ENCODE measurements at places on chromosomes 3 and 15.

GRCh38 chr3:44674211-44674610, 25.7 kb downstream of the ZNF35 start:
- no peak overlapping the region for H3K27ac ChIP-seq
- no peaks in the 10 kb centered on the region for H3K36me3 ChIP-seq
- H3K4me3 ChIP-seq = no peak overlapping the region
- no peak for DNase-seq

GRCh38 chr3:172107403-172107802, 68.0 kb downstream of the FNDC3B start:
- H3K4me1 ChIP-seq = peaks cover 52% of the 10 kb centered on the region
- peak overlapping the region; percentile 76 for H3K27ac ChIP-seq
- H3K36me3 ChIP-seq = peaks cover 3% of the 10 kb centered on the region

- no peak overlapping the region for H3K27ac ChIP-seq
- no peak overlapping the region for H3K4me3 ChIP-seq
- H3K27me3 ChIP-seq = no peaks in the 10 kb centered on the region
- H3K4me1 ChIP-seq = no peaks in the 10 kb centered on the region
- DNase-seq = no peak
These were observed 131.6 kb downstream of the C3orf70 start for GRCh38 chr3:185021256-185021655.

DNA sequence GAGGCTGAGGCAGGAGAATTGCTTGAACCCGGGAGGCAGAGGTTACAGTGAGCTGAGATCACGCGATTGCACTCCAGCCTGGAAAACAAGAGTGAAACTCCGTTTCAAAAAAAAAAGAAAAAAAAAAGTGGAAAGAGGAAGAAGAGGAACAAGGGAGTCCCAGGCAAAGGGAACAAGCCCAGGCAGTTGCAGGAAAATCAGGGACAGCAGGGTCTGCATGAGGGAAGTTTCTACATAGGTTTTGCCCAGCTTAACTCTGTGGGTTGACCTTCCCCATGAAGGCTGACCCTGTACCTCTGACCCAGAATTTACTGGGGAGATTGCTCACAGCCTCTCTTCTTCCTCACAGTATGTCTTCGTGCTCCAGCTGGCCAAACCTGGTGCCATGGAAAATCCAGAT, 12.3 kb downstream of the RBP1 start:
- no peak overlapping the region for H3K4me3 ChIP-seq
- H3K27ac ChIP-seq = no peak overlapping the region
- H3K36me3 ChIP-seq = no peaks in the 10 kb centered on the region

- H3K27ac ChIP-seq = no peak overlapping the region
- DNase-seq = no peak
- no peaks in the 10 kb centered on the region for H3K36me3 ChIP-seq
- H3K27me3 ChIP-seq = no peaks in the 10 kb centered on the region
- H3K4me3 ChIP-seq = no peak overlapping the region
- H3K4me1 ChIP-seq = no peaks in the 10 kb centered on the region
These were observed 265.6 kb upstream of the UBE2E2 start for GRCh38 chr3:22937536-22937935.

- H3K4me1 ChIP-seq = peaks cover 33% of the 10 kb centered on the region
- no peak overlapping the region for H3K27ac ChIP-seq
- H3K4me3 ChIP-seq = no peak overlapping the region
- peaks cover 7% of the 10 kb centered on the region for H3K36me3 ChIP-seq
- DNase-seq = no peak
- H3K27me3 ChIP-seq = no peaks in the 10 kb centered on the region
These were observed 16.9 kb downstream of the C3orf22 start for GRCh38 chr3:126541628-126542339.

DNA sequence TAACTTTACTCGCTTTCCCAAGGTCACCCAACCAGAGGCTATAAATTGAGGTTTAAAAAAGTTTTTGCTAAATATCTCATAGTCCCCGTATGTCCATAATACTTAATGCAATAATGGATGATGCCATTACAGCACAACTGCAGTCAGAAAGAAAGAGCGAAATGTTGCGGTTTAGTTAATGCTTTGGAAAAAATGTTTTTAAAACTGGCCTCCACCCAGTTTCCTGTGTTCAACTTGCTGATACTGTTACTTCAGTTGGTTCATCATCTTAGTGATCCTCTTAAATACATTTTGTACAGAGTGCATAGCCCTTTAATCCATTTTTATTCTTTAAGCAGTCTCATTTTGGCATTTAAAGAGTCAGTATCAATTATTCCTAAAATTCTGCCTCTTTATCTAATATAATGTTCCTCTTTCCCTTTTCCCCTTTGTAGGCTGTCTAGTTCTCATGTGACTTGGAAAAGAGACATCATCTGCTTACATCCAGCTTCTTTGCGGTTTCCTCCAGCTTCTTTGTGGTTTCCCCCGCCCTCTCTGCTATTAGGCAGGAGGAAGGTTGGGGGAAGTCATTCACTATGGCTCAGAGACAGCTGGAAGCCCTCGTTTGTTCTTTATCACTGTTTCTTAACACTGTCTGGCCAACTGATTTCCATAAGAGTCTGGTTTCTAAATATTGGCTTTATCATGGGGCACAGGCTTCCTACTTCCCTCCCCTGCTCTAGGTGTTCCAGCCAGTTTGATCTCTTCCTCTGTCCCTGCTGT, 154.3 kb downstream of the GOLIM4 start:
- no peak overlapping the region for H3K4me3 ChIP-seq
- H3K4me1 ChIP-seq = peaks cover 13% of the 10 kb centered on the region
- H3K27me3 ChIP-seq = peaks cover 31% of the 10 kb centered on the region
- DNase-seq = peak; percentile 19
- no peak overlapping the region for H3K27ac ChIP-seq
- H3K36me3 ChIP-seq = no peaks in the 10 kb centered on the region

All from CD14-positive monocyte (primary cell).